ENCODE measurements at places on chromosomes 4 and X.

- no peak for DNase-seq
Measured at GRCh38 chrX:38341442-38341841, 11.0 kb upstream of the OTC start.

DNA sequence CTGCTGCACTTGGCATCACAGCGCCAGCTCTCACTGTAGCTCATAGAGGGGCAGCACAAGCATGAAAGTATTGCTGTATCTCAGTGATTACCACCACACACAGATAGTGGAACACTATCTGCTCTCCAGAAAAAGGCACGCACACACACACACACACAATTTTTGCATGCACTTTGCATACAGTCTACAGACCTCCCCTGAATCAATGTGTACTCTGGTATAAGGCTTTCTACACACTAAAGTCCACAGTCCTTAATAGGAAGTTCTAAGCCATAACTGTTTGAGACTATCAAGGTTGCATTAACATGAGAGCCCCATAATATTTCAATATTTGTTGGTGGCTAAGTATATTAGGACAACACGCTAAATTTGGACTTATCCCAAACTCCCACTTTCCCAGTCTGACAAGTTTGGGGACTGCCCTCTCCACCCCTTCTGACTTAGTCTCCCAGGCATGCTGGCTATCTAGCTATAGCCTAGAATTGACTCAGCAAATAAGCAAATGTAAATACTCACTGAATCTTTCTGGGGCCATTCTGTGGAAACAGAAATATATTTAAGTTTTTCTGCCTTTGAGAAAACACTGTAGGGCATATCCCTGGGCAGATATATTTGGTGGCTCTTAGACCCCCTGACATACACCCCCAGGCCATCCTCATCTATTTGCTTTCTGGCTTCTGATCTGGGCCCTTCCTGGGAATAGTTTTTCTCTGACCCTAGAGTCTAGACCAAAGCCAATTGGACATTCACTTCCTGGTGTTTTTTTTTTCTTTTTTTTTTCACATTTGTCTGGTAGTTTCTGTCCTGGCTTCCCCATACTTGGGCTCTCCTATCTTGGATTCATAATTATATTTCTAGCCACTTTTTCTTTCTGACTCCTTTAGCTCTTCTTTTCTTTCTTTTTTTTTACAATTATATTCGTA lies 36.4 kb upstream of the CT47C1 start:
- no peak for DNase-seq

DNA sequence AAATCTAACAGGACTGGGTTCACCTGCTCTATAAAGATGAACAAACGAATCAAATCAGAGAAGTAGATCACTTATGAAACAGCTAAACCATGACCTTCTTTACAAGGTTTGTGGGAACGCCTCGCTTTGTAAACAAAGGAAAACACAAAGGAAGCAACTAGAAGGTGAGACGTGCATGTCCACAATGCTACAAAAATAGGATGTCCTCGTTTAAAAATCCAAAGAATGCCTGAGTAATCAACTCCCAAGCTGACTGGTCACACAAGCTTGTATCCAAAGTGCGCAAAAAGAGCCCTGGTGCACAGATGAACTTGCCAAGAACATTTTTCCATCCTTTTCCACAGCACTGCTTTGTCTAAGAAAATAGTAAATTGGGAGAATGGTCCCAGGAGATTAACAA lies 6.3 kb upstream of the SH3KBP1 start:
- no peak for DNase-seq

DNA sequence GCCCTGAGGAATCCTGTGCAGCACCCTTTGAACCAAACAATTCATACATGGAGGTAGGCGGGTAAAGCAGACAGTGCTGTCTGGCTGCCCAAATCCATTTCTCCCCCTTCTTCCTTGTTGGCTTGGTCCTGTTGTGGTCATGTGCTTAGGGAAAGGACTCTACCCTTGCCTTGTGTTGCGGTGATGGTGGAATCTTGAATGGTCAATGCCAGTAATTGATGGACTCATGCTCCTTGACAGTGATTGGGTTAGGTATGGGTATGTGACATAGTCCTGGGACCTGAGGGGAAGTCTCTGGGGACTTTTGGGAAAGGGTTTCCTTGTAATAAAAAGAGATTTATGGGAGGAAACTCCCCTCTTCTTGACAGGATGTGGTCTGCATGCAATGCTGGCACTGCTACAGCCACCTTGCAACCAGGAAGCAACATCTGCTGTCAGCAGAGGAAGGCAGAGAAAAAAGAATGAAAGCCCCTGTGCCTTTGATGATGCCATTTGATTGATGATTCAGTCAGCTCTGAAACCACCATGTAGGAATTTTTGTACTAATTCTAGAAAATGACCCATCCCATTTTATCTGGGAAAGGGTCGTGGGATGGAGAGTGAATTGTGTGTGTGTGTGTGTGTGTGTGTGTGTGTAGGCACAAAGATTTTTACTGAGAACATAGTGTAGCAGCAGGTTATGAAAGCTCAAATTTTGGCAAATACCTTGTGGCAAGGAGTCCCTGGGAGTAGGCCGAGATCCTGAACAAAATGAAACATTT lies 30.0 kb upstream of the HUWE1 start:
- no peak for DNase-seq

DNA sequence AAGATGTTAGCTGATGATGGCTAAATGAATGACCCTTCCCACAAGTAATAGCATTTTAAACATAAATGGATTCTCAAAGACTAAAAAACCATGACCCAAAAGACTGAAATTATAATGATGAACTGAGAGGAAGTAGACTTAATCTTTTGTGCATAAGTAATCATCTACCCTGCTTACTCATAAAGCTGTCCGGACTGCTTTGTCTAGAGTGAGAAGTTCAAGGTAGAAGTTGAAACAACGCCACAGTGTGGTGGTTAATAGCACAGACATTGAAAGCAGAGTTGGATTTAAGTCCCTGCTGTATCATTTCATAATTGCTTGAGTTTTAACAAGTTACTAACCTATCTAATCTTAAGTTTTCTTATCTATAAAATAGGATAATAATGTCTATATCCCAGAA lies 346.6 kb downstream of the CENPC start:
- peak; percentile 18 for DNase-seq

DNA sequence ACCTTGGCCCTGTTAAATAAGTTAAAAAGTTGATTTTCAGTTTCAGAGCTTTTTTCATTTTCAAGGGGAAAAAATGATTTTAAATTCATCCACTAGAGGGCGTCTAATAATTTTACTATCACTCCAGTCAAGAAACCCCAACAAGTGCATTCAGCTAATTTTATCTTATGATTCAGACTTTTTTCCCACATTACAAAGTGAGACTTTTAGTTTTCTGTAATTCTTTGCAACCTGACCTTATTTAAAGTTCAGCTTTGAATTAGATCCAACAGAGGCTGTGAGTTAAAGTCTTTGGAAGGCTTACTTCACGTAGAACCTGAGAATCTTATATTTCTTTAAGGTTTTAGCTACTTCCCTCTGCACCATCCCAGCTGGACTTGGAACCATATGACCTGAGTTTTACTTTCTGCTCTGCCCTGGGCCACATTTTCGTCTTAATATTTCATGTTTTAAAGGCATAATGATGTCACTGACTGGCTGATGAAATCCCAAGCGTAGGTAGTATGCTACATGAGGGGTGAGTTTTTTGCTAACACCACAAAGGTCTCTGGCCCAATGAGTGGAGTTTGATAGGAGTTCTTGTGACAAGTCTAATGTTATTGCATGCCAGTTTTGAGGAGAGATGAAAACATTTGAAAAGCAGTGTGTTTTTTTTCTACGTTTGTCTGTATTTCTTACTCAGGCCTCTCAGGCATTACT lies 7.2 kb downstream of the GNRHR start:
- peak; percentile 16 for DNase-seq

All from SHP77 (cell line).